ENCODE measurements at places on chromosomes 16 and 17.
A peak's percentile ranks its signal among the peaks of the same experiment; 100 is the strongest.

- no peak for DNase-seq
Observed at GRCh38 chr17:31274252-31274651, 22.8 kb downstream of the OMG start.

GRCh38 chr17:61635913-61636432 is 45.0 kb upstream of the NACA2 start:
- DNase-seq, result peak; percentile 30

DNA sequence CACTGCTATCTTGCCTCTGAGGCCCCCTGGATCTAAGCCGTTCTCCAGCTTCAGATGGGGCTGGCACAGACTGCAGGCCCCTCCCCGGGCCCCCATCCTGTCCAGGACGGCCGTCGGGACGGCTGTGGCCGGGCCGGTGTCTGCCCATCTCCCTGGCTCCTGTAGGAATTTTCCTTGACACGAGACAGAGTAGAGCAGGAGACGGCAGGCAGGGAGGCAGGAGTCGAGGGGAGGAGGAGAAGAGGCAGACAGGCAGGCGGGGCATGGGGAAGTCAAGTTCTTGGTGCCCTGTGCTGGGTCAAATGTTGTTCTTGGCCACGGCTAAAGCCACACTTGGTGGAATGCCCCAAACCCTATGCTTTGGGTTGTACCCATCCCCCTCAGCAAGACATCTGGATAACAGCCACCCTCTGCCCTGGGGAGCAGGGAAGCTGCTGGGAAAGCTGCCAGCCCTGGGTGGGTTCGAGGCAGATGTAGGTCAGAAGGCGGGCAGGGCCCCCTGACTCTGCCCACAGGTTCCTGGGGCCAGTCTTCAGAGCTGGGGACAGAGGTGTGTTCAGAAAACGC is 4.0 kb downstream of the C1QTNF1 start:
- no peak for DNase-seq

- DNase-seq, result no peak
Observed at GRCh38 chr16:82182266-82183003, 12.4 kb upstream of the MPHOSPH6 start.

DNA sequence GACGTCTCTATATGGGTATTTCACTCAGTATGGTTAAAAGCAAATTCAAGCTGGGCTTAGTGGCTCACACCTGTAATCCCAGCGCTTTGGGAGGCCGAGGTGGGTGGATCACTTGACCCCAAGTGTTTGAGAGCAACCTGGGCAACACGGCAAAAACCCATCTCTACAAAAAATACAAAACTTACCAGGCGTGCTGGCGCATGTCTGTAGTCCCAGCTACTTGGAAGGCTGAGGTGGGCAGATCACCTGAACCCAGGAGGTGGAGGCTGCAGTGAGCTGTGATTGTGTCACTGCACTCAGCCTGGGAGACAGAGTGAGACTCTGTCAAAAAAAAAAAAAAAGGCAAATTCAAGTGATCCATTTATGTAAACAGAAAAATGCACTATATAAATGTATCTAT is 1.3 kb upstream of the TNFRSF17 start:
- DNase-seq, result no peak

GRCh38 chr17:1201132-1201702 is 21.4 kb upstream of the ABR start:
- peak; percentile 31 for DNase-seq

- DNase-seq, result no peak
Observed at GRCh38 chr16:87464691-87465300, 28.0 kb downstream of the ZCCHC14 start.

DNA sequence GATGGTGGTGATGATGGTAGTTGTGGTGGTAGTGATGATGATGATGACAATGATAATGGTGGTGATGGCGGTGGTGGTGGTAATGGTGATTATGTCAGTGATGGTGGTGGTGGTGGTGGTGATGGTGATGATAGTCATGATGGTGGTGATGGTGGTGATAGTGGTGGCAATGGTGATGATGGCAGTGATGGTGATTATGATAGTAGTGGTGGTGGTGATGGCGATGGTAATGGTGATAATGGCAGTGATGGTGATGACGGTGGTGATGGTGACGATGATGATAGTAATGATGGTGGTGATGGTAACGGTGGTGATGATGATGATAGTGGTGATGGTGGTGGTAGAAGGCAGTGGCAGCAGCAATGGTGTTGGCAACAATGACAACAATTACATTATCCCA is 55.3 kb downstream of the RBFOX3 start:
- DNase-seq, result no peak

GRCh38 chr17:58966208-58966607 is 140.5 kb downstream of the TRIM37 start:
- DNase-seq, result no peak

DNA sequence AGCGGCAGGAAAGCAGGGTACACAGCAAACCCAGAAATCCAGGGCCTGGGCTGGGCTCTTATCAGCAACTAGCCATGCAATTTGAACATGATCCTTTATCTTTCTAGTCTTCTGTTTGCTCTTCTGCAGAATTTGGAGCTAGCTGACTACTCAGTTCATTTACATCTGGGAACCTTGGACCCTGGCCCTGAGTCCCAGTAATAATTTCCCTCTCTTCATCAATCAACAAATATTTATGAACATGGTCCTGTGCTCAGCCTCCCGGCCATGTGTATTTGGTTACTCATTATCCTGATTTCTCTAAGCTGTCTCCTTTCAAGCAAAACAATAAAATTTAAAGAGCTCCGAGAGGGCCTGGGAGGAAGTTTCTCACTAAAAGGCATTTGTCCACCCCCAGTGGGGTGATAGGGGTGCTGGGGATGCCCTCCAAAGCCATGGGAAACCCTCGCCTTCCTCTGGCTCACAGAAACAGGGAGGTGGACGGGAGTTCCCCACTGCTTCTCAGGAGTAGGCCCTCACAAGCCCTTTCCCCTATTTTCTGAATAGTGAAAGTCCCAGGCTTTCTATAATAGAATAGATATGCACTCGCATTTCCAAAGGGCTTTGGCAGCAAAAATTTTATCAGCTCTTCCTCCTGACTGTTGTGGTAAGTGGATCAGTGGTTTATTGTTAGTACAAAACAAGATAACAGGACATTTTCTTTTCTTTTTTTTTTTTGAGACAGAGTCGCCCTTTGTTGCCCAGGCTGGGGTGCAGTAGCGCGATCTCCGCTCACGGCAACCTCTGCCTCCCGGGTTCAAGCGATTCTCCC is 6.9 kb upstream of the WDR59 start:
- no peak for DNase-seq

DNA sequence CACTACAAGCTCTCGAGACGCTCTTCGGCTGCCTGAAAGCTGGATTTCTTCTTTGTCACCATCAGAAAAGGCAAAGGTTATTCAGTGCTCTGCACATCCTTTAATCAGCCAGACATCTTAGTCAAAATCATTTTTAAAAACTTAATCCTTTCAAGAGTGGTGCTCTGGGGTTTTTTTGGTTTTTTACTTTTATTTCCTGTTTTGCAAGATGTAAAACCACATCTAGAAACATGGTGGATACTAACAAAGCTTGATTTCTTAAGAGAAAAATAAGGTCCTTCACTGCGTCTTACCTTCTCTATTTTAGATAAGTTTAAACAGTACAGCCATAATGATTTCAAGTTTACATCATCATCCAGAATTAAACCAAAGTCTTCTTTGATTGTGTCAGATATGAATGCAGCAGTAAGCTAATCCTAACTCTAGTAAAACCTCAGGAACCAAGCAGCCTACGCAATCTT is 6.3 kb downstream of the ANKRD11 start:
- no peak for DNase-seq
